Fibroblast of the aortic adventitia (primary cell): ENCODE measurements at places on chromosomes 2 and 18. TPM values are rescaled to one million over a fixed set of nuclear protein-coding genes. Genes with fewer than 3 reads are reported as not detected.

Gene TSHZ1
- total RNA-seq = 5.2 and 7.9 TPM in 2 replicates

DNA sequence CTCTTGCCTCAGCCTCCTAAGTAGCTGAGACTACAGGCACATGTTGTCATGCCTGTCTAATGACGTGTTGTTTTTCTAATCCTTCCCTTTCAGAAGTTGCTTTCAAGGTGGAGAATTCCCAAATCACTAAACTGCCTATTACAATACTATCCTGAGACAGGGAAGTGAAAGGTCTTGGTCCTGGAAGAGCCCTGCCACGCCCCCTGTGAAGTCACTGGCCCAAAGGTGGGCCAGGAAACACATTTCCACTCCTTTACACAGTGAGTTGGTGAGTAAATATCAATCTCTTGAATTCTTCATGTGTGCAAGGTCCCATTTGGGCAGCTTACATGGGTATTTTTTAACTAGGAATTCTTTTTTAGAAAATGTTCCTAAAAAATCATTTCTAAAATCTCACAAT, 150.1 kb downstream of the THADA start:
- no peak for DNase-seq

Gene TMEM150A
- total RNA-seq = 7.4 and 8.6 TPM in 2 replicates

Gene IL1R1
- total RNA-seq = 150 and 152 TPM in 2 replicates

DNA sequence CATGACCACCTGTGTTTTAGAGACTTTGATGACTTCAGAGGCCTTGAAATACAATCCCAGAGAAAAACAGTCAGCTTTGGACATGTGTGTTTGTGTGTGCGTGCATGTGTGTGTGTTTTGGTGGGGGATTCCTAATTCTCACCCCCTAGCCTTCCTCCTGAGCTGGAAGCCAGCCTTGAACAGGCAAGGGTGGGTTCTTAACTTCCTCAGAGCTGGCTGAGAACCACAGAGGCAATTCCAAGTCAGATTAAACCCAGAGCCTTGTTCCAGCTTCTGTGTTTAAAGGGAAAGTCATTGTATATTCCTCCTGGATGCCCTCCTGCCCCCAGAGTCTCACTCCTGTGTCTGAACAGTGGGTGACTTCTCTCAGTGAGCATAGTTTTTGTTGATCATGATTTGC, 45.2 kb upstream of the MGAT4A start:
- no peak for DNase-seq

DNA sequence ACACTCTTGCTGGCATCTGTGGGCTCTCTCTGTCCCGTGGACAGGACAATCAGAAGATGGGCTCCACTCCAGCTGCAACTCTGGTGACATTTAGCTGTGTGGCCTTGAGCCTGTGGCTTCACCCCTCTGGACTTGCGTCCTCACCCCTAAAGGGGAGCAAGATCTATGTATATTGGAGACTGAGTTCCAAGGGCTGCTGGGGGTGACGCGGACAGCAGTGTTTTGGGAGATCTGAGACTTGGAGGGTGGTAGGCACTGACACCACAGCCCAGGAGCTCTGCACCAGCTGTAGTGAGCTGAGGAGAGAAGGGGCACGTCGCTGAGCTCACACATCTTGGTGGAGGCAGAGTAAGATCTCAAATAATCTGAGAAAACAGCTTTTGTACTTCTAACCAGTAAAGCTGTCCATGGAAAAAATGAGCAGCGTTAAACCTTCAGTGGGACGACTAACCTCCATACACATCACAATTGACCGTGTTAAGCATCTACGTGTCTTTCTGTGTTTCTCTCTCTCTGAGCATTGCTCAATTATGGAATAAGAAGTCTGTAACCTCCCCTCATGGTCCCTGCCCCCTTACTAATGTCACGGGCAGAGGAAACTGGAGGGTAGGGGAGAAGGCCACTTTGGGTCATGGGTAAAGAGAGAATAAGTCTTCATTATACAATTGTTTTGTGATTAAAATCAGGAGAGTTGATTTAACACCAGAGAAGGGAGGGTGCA, 85.8 kb downstream of the SH3RF3 start:
- DNase-seq = no peak

Gene CLEC4F
- total RNA-seq = not detected in 2 replicates

DNA sequence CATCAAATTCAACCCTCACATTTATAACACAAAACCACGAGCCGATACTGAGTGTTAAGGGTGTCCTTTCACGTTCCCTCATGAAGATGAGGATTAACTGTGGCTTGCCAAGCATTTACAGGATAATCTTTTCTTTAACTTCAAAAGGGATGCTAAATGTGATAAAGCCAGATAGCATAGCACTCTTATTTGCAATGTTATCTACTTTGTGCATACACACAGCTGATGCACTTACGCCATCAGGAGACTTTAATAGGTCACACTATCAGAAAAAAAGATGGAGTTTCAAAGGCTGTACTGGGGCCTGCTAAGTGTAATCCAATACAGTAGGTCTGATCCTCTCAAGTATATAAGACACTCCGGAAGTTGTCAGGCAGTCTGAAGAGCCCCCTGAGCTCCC, 572.7 kb downstream of the PIK3C3 start:
- DNase-seq = no peak

DNA sequence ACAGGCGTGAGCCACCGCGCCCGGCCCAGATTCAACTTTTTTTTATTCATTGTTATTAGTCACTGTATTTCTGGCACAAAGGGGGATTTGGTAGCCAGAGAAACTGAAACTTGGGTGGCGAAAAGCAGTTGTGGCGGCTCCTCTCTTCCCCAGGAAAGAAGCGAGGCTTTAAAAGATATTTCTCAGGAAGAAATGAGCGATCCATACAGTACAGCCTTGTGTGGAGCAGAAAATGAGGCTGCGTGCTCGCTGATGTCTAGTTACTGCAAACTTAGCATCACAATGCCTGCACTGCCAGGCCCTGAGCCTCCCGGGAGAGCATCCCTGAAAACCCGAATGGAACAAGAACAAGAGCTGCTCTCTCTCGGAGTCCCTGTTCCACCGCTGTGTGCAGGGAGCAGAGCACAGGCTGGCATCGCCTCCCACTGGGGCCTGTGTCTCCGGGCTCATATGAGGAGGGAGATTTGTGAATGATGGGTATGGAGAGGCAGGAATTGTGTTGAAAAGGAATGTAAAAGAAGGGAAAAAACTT, 234.0 kb downstream of the ZNF516 start:
- no peak for DNase-seq

DNA sequence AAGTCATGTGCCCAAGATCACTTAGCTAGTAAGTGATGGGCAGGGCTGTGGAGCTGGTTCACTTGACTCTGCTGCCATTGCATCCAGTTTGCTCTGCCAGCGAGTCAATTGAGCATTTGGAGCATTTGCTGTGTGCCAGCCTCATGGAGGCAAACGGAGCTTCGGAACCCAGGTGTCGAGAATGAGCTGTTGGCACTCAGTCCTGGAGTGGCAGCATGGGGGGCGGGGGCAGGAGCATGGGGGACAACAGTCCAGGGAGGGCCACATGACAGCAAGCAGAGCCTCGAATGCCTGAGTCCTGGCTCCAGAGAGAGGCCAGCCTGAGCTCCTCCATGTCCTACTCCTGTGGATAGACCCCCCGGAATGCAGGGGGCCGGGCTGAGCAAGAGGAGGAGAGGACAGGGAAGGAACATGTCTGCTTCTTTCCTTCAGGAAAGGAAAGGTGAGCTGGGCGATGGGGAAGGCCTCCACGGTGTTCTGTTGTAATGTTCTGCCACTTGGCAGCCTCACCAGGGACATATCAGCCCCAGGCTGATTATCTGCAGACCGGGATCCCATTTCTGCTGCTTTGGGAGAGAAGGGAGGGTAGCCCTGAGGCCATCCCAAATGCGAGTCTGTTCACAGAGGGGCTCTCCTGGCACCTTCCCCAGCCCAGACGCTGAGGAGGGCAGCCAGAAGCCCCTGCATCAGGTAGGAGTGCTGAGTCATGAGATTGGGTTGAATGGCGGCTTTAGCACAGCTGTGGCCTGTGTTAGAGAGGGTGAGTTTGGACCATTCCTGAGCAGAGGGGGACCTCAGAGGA, 59.6 kb downstream of the HPCAL1 start:
- DNase-seq = no peak

- no peak for DNase-seq
Measured at GRCh38 chr2:101114815-101115214, 36.4 kb downstream of the TBC1D8 start.

Gene SERPINB3
- not detected in 2 replicates for total RNA-seq

GRCh38 chr2:201135386-201135785, 19.4 kb downstream of the CFLAR start:
- no peak for DNase-seq

Gene OSBPL6
- 1.5 and 5.2 TPM in 2 replicates for total RNA-seq
